Activated naive CD8-positive, alpha-beta T cell treated with anti-CD3 and anti-CD28 coated beads, Interleukin-2, amount 10 ng/mL, durations not matched to agents 7 days and 5 days (primary cell): ENCODE measurements at places on chromosomes 12 and 14. TPM values are rescaled to one million over a fixed set of nuclear protein-coding genes. Genes with fewer than 3 reads are reported as not detected.

GRCh38 chr14:74080820-74081460 is 3.3 kb downstream of the ALDH6A1 start:
- DNase-seq: no peak

- DNase-seq: no peak
These were observed 68.9 kb downstream of the RASSF8 start for GRCh38 chr12:26027401-26027800.

- DNase-seq: no peak
These were observed 173.6 kb downstream of the PIWIL1 start for GRCh38 chr12:130511285-130511684.

- DNase-seq: no peak
These were observed 11.2 kb downstream of the RHOF start for GRCh38 chr12:121781998-121782979.

- no peak for DNase-seq
These were observed 18.0 kb downstream of the LRCOL1 start for GRCh38 chr12:132592282-132592970.

- no peak for DNase-seq
These were observed 244.0 kb upstream of the AVPR1A start for GRCh38 chr12:63394983-63395382.

DNA sequence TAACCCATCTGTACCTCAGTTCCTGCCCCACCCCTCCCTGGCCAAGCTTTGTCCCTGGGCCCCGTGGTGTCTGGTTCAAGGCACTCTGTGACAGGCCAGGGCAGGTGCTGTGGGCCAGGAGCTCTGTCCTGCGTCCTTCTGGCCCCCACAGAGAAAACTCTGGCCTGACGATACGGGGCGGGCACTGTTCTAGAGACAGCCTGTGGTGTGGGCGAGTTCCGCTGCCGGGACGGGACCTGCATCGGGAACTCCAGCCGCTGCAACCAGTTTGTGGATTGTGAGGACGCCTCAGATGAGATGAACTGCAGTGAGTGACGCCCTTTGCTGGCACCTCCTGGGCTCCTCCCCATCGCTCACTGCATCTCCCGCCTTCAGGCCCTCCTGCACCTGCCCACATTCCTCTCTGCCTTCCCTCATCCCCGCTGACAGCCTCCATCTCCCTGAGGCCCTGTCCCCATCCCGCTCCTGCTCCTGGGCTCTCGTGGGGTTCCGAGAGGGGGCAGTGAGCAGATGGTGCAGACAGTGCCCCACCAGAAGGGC is 22.8 kb upstream of the NXPH4 start:
- DNase-seq: no peak

DNA sequence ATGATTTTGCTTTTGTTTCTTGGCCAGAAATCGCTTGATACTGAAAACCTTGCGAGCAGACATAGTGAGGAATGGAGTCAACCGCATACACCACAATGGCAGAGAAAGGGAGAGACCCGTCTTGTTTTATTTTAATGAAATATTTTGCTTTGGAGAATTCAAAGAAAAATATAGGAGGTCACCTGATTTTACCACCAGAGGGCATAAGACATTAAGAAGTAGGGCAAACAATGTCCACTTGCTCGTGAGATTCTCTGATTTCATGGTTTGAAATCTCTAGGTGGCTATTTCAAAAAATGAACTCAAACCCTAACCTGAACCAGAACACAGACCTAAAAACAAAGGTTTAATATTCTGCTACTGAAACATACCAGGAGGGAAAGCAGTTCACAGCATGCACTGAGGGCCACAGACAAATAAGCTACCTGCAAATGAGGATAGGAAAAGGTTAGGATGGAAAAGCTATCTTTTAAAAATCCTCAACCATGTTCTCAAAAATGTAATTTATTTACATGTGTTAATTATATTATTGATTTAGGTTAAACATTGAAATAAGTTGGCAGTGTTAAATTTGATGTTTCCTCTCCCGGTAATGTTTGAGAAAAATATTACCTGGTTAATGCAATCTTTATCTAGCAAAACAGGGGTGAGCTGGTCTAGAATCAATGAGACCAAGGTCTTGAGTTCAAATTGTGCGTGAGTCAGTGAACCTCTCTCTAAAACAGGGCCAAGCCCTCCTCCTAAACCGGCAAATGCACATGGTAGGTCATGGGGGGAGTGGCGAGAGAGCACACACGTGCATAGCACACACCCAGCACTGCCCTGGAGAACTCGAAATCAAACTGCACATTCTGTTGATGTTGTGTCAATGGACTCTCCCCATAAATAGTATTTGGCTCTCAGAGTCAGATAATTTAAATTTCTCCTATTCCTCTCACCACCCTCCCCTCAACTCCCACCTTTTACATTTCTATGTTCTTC is 12.5 kb downstream of the IFNG-AS1 start:
- no peak for DNase-seq

Gene LRP10
- 59.9 TPM for total RNA-seq

Gene LAG3
- total RNA-seq: 52.1 TPM

Gene ARHGEF40
- total RNA-seq: 0.20 TPM
